ENCODE measurements at places on chromosomes 5 and 9.

GRCh38 chr5:125484742-125485641, 738.6 kb upstream of the ZNF608 start:
- DNase-seq: peak; percentile 79

DNA sequence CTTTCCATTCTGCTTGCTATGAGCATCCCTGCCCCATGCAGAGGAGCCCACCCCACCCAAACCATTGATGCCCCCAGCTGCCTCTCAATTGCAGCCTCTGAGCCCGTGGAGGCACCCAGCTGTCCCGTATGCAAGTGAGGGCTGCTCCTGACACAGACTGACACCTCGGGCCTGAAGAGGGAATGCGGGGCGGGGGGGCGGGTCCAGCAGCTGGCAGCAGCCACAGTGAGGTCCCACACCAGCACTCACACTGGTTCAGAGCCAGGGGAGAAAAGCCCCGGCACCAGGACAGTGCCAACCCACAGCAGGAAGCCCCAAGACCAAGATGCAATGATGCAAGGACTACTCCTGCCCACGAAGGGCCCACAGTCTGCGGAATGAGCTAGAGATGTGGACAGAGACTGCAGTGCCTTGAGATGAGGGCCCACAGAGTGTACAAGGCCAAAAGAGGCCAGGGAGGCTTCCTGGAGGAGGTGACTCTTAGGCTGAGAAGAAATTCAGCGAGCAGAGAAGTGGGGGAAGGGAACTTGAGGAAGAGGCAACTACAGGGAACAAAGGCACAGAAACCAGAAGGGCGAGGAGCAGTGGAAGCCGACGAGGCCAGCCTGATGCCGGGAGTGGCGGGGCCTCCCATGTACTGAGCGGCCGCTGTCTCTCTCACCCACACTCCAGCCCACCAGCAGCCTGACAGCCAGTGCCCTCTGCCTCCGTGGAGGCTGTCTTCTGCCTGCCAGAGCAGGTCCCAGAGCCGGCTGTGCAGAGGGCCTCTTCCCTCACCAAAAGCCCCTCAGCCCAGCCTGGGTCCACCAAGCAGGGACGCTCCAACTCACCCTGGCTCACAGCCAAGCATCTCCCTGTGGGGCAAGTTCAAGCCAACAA, 9.2 kb downstream of the EEIG1 start:
- DNase-seq: no peak

GRCh38 chr9:81562231-81563019, 126.9 kb downstream of the TLE1 start:
- DNase-seq: no peak

DNA sequence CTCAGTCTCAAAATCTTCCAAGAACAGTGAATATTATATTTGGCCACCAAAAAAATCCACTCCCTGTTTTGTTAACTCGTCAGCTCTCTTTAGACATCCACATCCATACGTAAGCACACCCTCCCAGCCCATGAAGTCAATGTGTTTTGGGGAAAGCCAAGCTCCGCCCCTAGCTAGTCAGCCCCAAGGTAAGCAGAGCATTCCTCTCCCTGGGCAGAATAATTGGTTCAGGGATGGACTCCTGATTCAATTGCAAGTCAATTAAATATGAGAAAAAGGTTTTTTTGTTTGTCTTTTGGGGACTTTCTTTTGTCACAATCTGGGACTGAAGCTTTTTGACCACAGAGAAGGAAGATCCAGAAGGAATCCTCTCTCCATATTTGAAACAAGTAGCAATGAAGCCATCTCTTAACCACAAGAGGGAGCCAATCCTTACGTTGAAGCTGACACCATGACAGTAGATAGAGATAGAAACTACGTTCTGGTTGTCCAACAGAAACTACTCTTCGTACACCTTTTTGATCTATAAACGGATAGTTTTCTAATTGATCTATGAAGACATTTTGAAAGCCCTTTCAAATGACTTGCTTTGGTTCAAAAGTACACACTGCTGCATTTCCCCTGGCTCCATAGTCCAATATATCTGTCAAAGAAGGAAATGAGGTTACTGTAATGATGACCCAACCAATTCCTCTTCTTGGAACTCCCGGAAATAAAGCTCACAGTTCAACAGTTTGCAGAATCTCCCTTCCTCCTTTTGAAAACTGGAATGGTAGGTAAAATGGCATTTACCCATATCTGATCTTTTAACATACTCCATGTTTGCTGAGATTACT, 166.4 kb downstream of the TLE1 start:
- peak; percentile 64 for DNase-seq

GRCh38 chr9:5556101-5556705, 45.9 kb downstream of the PDCD1LG2 start:
- DNase-seq: no peak

DNA sequence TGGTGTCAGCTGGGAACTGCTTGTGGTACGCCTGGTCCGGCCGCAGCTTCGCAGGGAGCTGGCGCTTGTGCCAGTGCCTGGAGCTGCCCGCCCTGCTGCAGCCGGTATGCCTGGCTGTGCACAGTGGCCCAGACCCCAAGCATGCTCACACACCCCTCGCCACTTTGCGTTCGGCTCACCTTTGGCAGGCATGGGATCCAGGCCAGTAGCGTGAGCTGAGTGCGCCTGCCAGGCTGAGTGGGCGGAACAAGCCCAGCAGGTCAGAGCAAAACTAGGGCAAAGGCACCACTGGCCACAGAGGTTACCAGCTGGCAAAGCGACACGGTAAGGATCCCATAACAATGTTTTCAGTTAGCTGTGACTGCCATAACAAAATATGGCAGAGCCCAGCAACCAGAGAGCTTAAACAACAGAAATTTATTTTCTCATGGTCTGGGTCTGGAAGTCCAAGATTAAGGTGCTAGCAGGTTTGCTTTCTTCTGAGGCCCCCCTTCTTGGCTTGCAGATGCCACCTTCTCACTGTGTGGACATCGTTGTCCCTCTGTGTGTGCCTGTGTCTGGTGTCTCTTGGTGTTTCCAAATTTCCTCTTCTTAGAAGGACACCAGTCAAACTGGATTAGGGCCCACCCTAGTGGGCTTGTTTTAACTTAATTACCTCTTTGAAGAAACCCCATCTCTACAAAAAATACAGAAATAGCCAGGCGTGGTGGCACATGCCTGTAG, 61.6 kb downstream of the PSAT1 start:
- DNase-seq: no peak

DNA sequence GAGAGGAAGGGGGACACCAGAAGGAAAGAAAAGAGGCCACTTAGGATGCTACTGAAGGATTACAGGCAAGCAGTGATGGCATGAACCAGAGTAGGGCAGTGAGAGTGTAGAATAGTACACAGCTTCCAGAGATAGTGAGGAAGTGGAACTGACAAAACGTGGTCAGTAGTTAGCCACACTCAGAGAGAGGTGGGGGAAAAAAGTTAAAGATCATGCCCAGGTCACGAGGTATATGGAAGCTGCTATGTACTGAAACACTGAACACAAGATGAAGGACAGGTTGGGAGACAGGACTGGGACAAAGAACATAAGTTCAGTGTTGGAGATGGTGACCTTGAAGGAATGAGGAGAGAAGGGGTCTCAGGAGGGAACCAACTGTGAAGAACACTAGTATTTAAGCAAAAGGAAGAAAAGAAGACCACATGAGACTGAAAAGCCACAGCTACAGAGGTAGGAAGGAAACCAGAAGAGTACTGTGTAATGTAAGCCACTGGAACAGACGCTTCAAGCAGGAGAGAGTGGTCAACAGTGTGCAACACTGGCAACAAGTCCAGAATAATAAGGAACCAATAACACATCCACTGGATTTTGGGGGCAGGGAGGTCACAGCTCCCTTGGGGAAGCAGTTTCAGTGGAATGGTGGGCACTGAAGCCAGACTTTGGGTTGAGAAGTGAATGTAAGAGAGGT, 45.5 kb downstream of the ELL2 start:
- DNase-seq: no peak

DNA sequence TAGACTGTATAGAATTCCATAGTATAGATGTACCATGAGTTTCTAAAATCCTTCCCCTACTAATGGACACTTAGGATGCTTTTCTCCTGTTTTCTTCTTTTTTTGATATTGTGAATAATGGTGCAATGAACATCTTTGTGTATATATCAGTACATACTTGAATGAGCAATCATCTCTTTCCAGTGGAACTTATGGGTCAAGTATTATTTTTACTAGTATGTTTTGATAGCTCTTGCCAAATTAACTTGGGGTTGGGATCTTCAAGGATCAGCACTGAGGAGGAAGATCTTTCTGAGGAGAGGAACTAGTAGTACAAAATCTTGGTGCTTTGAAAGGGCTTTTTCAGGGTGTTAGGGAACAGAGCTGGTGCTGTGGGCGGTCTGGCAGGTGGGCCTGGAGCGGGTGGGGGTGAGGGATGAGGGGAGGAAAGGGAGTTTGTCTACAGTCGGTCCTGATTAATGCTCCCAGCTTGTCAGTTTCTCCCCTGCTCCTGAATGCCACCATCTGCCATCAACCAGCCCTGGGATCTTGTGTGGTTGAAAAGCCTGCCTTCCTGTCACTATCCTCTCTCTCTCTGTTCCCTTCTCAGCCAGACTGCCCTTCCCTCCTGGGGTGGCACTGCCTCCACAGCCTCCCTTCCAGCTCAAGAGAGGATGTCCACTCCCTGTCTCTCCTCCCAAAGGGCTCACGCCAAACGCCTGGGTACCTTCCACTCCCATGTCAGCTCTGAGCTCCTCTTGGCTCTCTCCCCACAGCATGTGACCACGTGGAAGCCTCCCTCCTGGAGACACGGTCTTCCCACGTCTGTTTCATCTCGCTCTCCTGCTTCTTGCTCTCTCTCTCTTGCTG, 185.9 kb downstream of the DAB2IP start:
- DNase-seq: peak; percentile 78

DNA sequence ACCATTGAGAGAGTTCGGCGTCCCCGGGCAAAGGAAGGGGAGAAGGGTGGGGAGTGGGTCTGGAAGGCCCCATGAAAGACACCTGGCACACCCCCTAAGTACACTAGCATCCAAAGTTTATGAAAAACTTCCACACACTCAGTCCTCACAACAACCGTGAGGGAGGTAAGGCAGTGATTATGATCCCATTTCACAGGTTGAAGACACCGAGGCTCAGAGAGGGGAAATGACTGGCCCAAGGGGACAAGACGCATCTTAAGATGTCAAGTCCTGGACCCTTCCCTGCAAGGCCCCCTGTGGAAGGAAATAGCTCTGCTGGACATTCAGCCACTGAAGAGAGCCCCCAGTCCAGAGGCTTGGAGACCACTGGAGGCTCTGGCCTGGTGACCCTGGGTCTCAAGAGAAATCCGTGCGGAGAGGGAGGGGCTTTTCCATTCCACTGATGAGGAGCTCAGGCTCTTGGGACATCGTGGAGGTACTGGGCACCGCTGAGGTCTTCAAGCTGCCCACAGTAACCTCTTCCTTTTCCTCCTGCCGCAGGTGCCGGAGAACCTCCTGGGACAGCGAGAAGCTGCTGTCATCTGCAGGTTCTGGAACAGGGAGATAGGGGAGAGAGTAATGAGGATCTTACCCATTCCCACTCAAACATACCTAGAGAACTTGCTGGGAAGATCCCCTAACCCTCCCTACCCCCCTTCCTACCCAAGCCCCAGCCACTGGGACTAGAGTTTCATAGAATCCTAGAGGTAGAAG, 5.2 kb downstream of the SMIM33 start:
- no peak for DNase-seq

- DNase-seq: peak; percentile 49
Observed at GRCh38 chr5:15850939-15851341, 328.7 kb downstream of the MARCHF11 start.

DNA sequence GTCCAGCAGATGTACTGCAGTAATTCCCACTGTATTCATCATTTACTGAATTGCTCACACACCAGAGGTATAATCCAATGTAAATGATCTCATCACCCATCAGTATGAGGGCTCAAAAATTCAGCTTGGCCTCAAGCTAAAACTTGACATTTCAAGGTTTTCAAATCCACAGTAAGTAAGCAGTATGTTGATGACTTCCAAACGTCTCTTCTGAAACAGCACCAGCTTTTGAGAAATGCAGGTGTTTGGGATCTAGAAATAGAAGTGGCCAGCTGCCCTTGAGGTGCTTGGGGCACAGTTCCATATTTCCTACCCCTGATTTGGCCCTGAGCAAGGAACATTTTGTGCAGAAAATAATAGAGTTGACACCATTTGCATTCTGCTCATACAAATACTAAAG, 388.0 kb upstream of the TUSC1 start:
- DNase-seq: no peak

- no peak for DNase-seq
Observed at GRCh38 chr5:65563777-65564176, 681 bp downstream of the PPWD1 start.

DNA sequence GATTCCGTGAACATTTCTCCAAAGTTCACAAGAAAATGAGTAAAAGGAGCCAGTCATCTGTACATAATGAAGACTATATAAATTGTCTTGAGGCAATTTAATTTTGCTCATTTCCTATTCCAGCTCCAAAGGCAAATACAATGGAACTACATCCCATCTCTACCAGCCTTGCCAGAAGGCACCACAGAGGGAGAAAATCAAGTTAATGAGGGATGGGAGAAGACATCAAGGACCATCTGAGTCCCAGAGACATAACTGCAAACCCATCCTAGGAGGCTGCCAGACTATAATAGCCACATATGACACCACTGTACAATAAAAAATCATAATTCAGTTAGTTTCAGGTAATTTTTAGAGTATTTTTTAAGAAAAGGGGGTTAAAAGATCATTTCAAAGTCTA, 136.3 kb upstream of the RGMB start:
- DNase-seq: no peak

- DNase-seq: peak; percentile 1
Observed at GRCh38 chr5:13276156-13276555, 668.3 kb downstream of the DNAH5 start.

- no peak for DNase-seq
Observed at GRCh38 chr5:43859309-43859708, 256.3 kb downstream of the NNT start.

- peak; percentile 75 for DNase-seq
Observed at GRCh38 chr9:89095761-89096528, 82.7 kb downstream of the SHC3 start.

- DNase-seq: no peak
Observed at GRCh38 chr9:117063721-117064471, 351.0 kb downstream of the ASTN2 start.

GRCh38 chr9:136525841-136526499, 19.9 kb downstream of the NOTCH1 start:
- DNase-seq: peak; percentile 76

GRCh38 chr9:113579283-113580040, 115.9 kb downstream of the RGS3 start:
- DNase-seq: no peak

DNA sequence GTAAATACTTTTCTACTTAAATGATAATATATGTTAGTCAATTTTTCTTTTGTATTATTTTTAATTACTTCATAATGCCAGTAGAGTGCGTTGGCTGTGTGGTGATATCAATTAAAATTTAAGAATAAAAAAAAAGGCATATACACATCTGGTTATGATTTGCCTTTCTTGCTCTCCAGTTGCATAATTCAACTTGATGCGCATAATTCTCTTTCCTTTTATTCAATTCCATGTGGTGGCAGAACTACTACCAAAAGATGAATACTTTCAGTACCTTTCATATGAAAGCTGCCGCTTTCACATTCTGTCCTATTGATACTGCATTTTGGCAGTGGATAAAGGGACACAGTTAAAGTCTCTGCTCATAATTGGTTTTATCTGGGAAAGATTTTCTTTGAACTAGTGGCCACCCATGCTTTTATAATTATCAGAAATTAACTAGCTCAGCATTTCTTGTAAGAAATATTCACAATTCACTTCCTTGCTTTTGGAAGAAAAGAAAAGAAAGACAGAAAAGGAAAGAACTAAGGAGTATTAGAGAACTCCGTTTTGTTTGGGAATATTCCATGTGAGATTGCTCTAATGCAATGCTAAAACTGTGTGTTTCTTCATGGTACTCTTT, 12.3 kb upstream of the ADGRV1 start:
- peak; percentile 32 for DNase-seq

GRCh38 chr9:32524892-32525708, 896 bp downstream of the RIGI start:
- DNase-seq: peak; percentile 36
